Aortic smooth muscle cell (primary cell): ENCODE measurements at places on chromosomes 3 and 15. TPM values are rescaled to one million over a fixed set of nuclear protein-coding genes. Genes with fewer than 3 reads are reported as not detected.

The C3orf70 gene
- 0.99 and 2.0 TPM in 2 replicates for total RNA-seq

The PP2D1 gene
- not detected in 2 replicates for total RNA-seq

The CCRL2 gene
- 0.87 and 1.7 TPM in 2 replicates for total RNA-seq

The SYNPR gene
- not detected in 2 replicates for total RNA-seq

The NSUN3 gene
- 12.3 and 14.0 TPM in 2 replicates for total RNA-seq

The NTRK3 gene
- total RNA-seq: 0.26 and 0.62 TPM in 2 replicates

The C2CD4B gene
- 0.26 and 0.31 TPM in 2 replicates for total RNA-seq

The PARP9 gene
- 27.0 and 38.5 TPM in 2 replicates for total RNA-seq

The GATM gene
- 0.37 and 0.40 TPM in 2 replicates for total RNA-seq

The GABRB3 gene
- total RNA-seq: 0.81 and 1.1 TPM in 2 replicates

The TMEM158 gene
- 5.4 and 13.2 TPM in 2 replicates for total RNA-seq

The CCDC51 gene
- total RNA-seq: 14.0 and 16.5 TPM in 2 replicates

The ZNF148 gene
- total RNA-seq: 27.9 and 39.7 TPM in 2 replicates

The MB21D2 gene
- total RNA-seq: 2.2 and 4.2 TPM in 2 replicates

The SPG21 gene
- 53.9 and 68.5 TPM in 2 replicates for total RNA-seq

The IQCF5 gene
- total RNA-seq: not detected in 2 replicates

The FRMD4B gene
- total RNA-seq: 12.7 and 18.0 TPM in 2 replicates

The PLCL2 gene
- 5.8 and 8.1 TPM in 2 replicates for total RNA-seq

The SSUH2 gene
- total RNA-seq: not detected in 2 replicates

The CEMIP gene
- total RNA-seq: 600 and 802 TPM in 2 replicates

The CATSPER2 gene
- 0.53 and 0.75 TPM in 2 replicates for total RNA-seq

The CDHR4 gene
- 0.06 TPM in 1 of 2 replicates, not detected in the other for total RNA-seq

The C15orf62 gene
- under 0.01 and 0.06 TPM in 2 replicates for total RNA-seq

The ADAMTSL3 gene
- 0.56 and 1.5 TPM in 2 replicates for total RNA-seq

The SLC28A2 gene
- not detected in 2 replicates for total RNA-seq

The TMEM108 gene
- total RNA-seq: not detected in 2 replicates

The CIDEC gene
- total RNA-seq: not detected in 2 replicates

The STRA6 gene
- total RNA-seq: 0.06 and 0.26 TPM in 2 replicates

The QRICH1 gene
- total RNA-seq: 51.3 and 59.6 TPM in 2 replicates

The KIF23 gene
- total RNA-seq: 23.3 and 38.2 TPM in 2 replicates

The LRRIQ4 gene
- 0.06 TPM in 1 of 2 replicates, not detected in the other for total RNA-seq

The TRPM1 gene
- not detected in 2 replicates for total RNA-seq

The SENP8 gene
- 2.0 and 2.6 TPM in 2 replicates for total RNA-seq

The HYAL3 gene
- total RNA-seq: 3.3 and 3.7 TPM in 2 replicates

The MAGEL2 gene
- total RNA-seq: 0.06 TPM in 1 of 2 replicates, not detected in the other

The FSIP1 gene
- 1.2 and 1.5 TPM in 2 replicates for total RNA-seq

The LRRC49 gene
- 25.1 and 28.1 TPM in 2 replicates for total RNA-seq

The CDCP1 gene
- 7.7 and 10.2 TPM in 2 replicates for total RNA-seq

The RBP2 gene
- not detected in 2 replicates for total RNA-seq

The IQCH gene
- total RNA-seq: 3.0 and 5.7 TPM in 2 replicates

The NCEH1 gene
- total RNA-seq: 35.3 and 46.6 TPM in 2 replicates

The IGSF10 gene
- 1.7 and 2.0 TPM in 2 replicates for total RNA-seq

The NR1I2 gene
- under 0.01 and 0.06 TPM in 2 replicates for total RNA-seq

The KLHL6 gene
- 0.19 and 0.26 TPM in 2 replicates for total RNA-seq

The VPS39 gene
- total RNA-seq: 38.7 and 49.5 TPM in 2 replicates
